ENCODE measurements at places on chromosomes 13 and 19. TPM values are rescaled to one million over a fixed set of nuclear protein-coding genes. Genes with fewer than 3 reads are reported as not detected.

DNA sequence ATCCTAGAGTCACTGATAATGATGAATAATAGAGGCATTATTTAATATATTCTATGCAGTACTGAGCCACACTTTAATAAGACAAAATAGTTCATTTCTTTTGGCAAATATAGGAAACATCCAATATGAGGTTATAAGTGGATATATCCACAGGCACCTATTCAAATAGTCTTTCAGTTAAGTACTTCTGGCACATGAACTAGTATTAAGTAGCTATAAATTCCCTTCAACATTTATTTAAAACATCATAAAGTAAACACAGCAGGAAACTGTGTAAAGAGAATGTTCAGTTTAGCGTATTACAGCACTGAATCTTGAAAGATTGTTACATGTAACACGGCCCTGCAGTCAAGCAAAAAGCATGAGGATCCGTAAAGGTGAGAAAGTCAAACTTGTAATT, 463.3 kb upstream of the KLF12 start:
- no peaks in the 10 kb centered on the region for H3K36me3 ChIP-seq
- no peaks in the 10 kb centered on the region for H3K4me1 ChIP-seq
- no peak for DNase-seq
- H3K27me3 ChIP-seq: no peaks in the 10 kb centered on the region
- no peak overlapping the region for H3K27ac ChIP-seq

DNA sequence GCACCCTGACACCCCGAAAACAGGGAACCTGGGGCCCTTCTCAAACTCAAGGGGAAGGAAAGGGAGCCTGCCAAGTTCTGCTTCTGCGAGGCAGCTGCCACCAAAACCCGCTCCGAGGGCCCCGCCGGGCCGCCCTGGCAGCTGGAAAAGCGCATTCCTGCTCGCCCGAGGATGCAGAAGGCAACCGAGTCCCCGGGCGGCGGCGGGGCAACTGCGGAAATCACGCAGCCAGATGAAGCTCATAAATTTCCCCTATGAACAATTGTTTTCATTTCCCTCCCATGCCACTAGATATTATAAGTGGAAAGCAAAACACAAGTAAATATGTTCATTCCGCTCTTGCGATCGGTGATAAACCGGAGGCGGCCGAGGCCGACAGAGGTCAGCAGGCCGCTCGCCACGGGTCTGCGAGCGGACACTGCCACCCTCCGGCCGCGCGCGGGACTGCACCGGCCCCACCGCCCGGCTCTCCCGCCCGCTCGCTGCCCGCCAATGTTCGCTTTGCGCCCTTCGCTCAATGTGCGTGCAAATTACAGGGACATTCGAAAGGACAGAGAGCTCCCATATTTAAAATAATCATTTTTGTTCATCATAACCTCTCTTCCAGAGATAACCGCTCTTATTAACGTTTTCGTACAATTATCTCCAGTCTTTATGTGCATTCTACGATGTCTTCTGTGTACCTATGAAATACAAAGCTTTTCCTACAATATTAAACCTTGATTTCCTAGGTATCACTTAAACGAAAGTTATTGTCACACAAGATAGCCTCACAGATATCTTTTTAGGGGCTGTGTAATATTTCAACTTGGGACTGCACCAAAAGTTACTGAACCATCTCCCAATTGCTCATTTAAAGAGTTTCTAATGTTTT, 120.8 kb upstream of the ZNF507 start:
- peaks cover 15% of the 10 kb centered on the region for H3K4me1 ChIP-seq
- no peak overlapping the region for H3K4me3 ChIP-seq
- no peaks in the 10 kb centered on the region for H3K36me3 ChIP-seq
- H3K27ac ChIP-seq: no peak overlapping the region
- DNase-seq: peak; percentile 47

GRCh38 chr13:30125422-30126073, 181.8 kb downstream of the KATNAL1 start:
- H3K27me3 ChIP-seq: no peaks in the 10 kb centered on the region
- H3K36me3 ChIP-seq: no peaks in the 10 kb centered on the region
- H3K4me3 ChIP-seq: no peak overlapping the region
- peaks cover 26% of the 10 kb centered on the region for H3K4me1 ChIP-seq
- DNase-seq: no peak
- H3K27ac ChIP-seq: no peak overlapping the region

Gene NANOS3
- not detected for total RNA-seq

- H3K4me1 ChIP-seq: no peaks in the 10 kb centered on the region
- no peaks in the 10 kb centered on the region for H3K36me3 ChIP-seq
- H3K27ac ChIP-seq: no peak overlapping the region
- H3K27me3 ChIP-seq: no peaks in the 10 kb centered on the region
- no peak overlapping the region for H3K4me3 ChIP-seq
These were observed 1528.6 kb upstream of the SLC10A2 start for GRCh38 chr13:104594806-104595205.

All from activated CD4-positive, alpha-beta T cell treated with anti-CD3 and anti-CD28 coated beads, Interleukin-2, amount 10 ng/mL, durations not matched to agents 7 days and 5 days (primary cell).